ENCODE measurements at places on chromosomes 16 and 17. TPM values are rescaled to one million over a fixed set of nuclear protein-coding genes. Genes with fewer than 3 reads are reported as not detected.

DNA sequence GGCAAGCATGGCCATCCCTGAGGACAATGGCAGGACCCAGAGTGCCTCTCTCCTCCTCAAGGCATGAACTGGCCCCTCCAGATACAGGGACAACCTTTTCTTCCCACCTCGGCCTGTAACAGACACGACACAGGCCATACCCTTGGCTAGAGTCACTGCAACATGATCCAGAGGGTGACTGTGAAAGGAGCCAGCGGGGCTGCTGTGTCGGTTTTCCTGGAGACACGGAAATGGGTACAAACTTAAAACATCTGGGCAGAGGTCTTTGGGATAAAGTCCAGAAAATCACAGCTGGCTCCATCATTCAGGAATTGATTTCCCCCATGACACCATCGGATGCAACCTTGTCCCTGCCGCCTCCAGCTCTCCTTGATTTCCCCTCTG lies 5.3 kb downstream of the CEP295NL start:
- DNase-seq: no peak
- no peaks in the 10 kb centered on the region for H3K36me3 ChIP-seq
- no peak overlapping the region for H3K4me3 ChIP-seq
- H3K4me1 ChIP-seq: peaks cover 4% of the 10 kb centered on the region
- H3K27ac ChIP-seq: no peak overlapping the region
- H3K27me3 ChIP-seq: no peaks in the 10 kb centered on the region

GRCh38 chr16:83781-84615 lies 6.0 kb downstream of the MPG start:
- H3K27ac ChIP-seq: no peak overlapping the region
- H3K36me3 ChIP-seq: no peaks in the 10 kb centered on the region
- no peak overlapping the region for H3K4me3 ChIP-seq
- peaks cover 13% of the 10 kb centered on the region for H3K4me1 ChIP-seq

DNA sequence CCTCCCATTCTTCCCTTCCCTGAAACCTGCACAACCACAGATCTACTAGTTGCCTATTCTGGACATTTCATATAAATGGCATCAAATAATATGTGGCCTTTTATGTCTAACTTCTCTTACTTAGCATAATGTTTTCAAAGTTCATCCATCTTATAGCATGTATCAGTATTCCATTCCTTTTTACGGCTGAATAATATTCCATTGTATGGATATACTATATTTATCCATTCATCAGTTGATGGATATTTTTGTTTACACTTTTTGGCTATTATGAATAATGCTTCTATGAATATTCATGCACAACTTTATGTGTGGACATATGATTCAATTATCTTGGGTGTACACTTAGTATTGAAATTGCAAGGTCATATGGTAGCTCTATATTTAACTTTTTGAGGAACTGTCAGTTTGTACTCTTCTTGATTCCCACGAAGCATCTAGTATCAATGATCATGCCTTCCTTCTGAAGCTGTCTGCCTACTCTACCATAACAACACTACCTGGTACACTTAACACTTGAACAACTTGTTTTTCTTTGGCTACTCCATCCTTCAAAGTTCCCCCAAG lies 12.7 kb upstream of the CHD3 start:
- peaks cover 32% of the 10 kb centered on the region for H3K4me1 ChIP-seq
- H3K4me3 ChIP-seq: no peak overlapping the region
- H3K27ac ChIP-seq: peak overlapping the region; percentile 42
- no peak for DNase-seq
- no peaks in the 10 kb centered on the region for H3K27me3 ChIP-seq

- H3K36me3 ChIP-seq: no peaks in the 10 kb centered on the region
- H3K27ac ChIP-seq: no peak overlapping the region
- DNase-seq: no peak
- H3K4me1 ChIP-seq: no peaks in the 10 kb centered on the region
Observed at GRCh38 chr17:15462976-15463772, 4.2 kb downstream of the CDRT4 start.

The FBXW10B gene
- total RNA-seq: 0.26 TPM

GRCh38 chr16:73457851-73458250 lies 409.9 kb upstream of the ZFHX3 start:
- DNase-seq: no peak
- H3K27ac ChIP-seq: no peak overlapping the region
- H3K27me3 ChIP-seq: no peaks in the 10 kb centered on the region
- no peaks in the 10 kb centered on the region for H3K4me1 ChIP-seq

GRCh38 chr17:63534816-63535455 lies 11.8 kb downstream of the KCNH6 start:
- H3K27ac ChIP-seq: no peak overlapping the region
- H3K27me3 ChIP-seq: no peaks in the 10 kb centered on the region
- H3K36me3 ChIP-seq: no peaks in the 10 kb centered on the region
- H3K4me3 ChIP-seq: no peak overlapping the region
- H3K4me1 ChIP-seq: peaks cover 24% of the 10 kb centered on the region

GRCh38 chr17:18158022-18158600 lies 25.5 kb upstream of the ALKBH5 start:
- H3K36me3 ChIP-seq: no peaks in the 10 kb centered on the region
- DNase-seq: peak; percentile 97
- H3K4me1 ChIP-seq: peaks cover 8% of the 10 kb centered on the region
- H3K27me3 ChIP-seq: no peaks in the 10 kb centered on the region

DNA sequence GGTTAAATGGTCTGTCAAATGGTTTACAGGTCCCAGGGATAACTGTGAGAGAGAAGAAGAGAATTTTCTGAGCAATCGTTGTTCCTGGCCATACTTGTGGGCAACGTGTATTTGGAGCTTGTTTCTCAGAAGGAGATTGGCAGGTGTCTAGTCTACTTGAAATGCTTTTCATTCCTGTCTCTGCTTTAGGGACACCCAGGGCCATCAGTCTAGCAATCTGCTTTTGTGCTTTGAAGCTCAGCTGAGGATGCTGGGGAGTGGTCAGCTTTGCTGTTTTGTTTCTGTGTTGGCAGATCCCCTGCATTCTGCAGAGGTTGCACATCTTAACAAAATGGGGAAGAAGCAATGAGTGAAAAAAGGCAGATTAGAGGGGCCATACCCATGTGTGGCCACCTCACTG lies 193.7 kb downstream of the SHISA9 start:
- no peak for DNase-seq
- H3K36me3 ChIP-seq: no peaks in the 10 kb centered on the region
- H3K27me3 ChIP-seq: no peaks in the 10 kb centered on the region
- no peak overlapping the region for H3K4me3 ChIP-seq
- H3K27ac ChIP-seq: no peak overlapping the region
- H3K4me1 ChIP-seq: no peaks in the 10 kb centered on the region

DNA sequence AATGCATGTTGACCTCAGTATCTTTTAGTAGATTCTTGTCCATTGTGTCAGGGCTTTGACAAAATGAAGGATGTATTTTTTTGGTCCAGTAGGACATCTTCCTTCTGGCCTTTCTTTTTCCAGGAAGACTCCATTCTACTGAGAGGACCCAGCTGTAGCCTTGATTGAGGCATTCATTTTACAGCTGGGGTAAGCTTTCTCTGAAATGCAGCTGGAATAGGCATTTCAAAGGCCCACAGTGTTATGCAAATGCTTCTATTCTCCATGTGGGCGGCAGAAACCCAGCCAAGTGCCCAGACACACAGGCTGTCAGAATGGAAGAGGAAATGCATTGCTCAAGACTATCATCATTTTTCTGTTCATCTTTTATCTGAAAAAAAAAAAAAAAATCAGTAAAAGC lies 629.0 kb upstream of the CDH8 start:
- H3K27me3 ChIP-seq: no peaks in the 10 kb centered on the region
- H3K4me1 ChIP-seq: no peaks in the 10 kb centered on the region
- no peak overlapping the region for H3K4me3 ChIP-seq
- DNase-seq: no peak
- H3K36me3 ChIP-seq: no peaks in the 10 kb centered on the region

The SLC5A11 gene
- total RNA-seq: 0.11 TPM

The SLC35B1 gene
- total RNA-seq: 37.4 TPM

- H3K27me3 ChIP-seq: no peaks in the 10 kb centered on the region
- H3K4me3 ChIP-seq: no peak overlapping the region
- no peak for DNase-seq
- no peaks in the 10 kb centered on the region for H3K4me1 ChIP-seq
- H3K36me3 ChIP-seq: no peaks in the 10 kb centered on the region
Observed at GRCh38 chr16:78292844-78293380, 193.5 kb downstream of the WWOX start.

DNA sequence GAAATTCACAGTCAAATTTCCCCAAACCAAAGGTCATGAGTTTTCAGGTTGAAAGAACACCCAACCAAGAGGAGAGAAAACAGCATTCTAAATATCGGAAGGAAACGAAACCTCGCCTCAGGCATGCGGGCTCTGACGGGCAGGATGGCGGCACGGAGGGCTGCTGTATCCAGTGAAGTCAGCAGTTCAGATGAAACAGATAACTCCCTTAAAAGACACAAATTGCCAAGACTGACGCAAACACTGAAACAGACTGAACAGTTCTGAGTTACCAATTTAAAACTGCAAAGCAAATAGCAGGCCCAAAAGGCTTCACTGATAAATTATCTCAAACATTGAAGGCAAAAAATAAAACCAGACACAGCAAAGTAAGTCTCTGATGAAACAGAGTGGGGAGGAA lies 20.6 kb upstream of the CDH15 start:
- H3K4me1 ChIP-seq: no peaks in the 10 kb centered on the region
- H3K27ac ChIP-seq: no peak overlapping the region
- no peak for DNase-seq
- H3K36me3 ChIP-seq: peaks cover 8% of the 10 kb centered on the region
- no peaks in the 10 kb centered on the region for H3K27me3 ChIP-seq

DNA sequence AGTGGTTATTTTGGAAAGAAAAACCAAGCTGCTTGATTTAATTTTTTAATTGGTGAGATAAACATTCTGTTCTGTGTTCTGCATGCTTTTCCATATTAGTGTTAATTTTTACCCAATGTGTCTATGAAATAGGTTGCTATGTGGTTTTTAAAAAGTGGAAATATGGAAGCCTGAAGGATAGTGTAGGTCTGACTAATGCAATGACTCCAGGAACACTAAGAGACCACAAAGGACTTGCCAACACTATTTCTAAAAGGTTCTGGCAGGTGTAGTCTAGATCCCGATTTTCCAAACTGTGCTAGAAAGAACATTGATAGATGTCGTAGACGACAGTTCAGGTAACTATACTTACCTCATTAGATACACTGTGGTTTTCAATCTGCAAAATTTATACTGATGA lies 877.4 kb upstream of the GOT2 start:
- no peak overlapping the region for H3K4me3 ChIP-seq
- no peaks in the 10 kb centered on the region for H3K36me3 ChIP-seq
- H3K27ac ChIP-seq: no peak overlapping the region

GRCh38 chr17:66663041-66663606 lies 171.8 kb upstream of the CACNG5 start:
- DNase-seq: no peak
- H3K27ac ChIP-seq: no peak overlapping the region
- no peak overlapping the region for H3K4me3 ChIP-seq

Data from Karpas-422 (cell line).